ENCODE measurements at places on chromosomes 1 and 21.
A peak's percentile ranks its signal among the peaks of the same experiment; 100 is the strongest.

- DNase-seq: no peak
These were observed 88.0 kb upstream of the AK4 start for GRCh38 chr1:65059930-65060538.

DNA sequence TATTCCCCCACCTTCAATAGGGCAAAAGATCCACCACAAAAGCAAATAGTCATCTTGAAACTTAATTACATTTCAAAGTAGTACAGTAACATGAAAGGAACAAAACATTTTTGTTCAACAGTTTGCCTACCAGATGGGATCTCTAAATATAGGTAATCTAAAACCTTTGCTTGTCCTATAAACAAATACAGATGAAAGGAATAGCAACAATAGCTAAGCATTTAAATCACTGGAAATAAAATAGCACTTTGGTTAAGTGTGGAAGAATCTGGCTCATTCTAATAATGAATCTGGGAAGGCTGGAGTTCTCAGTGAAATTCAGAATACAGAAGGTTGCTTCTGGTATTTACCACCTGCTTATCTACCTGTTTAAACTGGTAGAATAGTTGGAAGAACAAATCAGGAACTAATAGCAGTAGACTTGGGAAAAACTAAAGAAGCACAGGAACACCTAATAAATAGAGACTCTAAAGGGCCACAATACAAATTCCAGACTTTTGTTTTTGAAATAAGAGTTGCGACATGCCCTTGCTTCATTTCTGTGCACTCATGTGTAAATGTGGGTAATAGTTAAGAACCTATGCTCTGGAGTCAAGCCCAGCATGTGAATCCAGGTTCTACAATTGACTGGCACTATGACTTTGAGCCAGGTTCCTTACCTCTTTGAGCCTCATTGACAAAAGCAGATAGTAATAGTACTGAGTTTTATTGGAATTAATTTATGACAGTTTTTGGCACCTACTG, 2.3 kb upstream of the LYPLAL1 start:
- DNase-seq: no peak

DNA sequence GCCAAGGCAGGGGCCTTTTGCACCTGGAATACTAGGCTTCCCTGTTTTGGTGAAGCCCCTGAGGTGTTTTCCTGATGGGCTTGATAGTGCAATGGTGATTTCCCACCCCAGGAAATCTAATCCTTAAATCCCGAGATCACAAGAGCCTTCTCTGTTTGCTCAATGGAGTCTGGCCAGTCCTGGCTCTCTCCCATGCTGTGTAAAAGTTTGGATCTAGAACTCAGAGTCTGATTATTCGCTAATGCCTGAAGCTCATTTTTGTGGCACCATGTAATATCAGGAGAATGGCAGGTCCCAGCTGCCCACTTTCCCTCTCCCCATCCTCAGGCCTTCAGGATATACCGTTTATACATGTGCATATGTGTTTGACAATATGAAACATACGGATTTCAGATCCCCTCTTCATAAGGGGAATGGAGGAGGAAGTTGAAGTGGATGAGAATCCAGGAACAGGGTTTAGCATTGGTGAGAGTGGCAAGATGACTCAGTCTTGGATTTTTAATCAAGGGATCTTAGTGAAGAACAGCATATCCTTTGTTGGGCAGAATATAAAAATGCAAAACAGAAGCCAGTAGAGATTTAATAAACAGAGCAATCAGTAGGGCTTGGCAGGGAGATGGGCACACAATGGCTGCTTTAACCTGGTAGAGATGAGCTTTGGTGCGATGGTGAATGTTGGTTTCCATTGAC, 62.1 kb downstream of the CLIC6 start:
- DNase-seq: no peak

- DNase-seq: no peak
These were observed 37.4 kb downstream of the LAMC2 start for GRCh38 chr1:183223467-183223866.

DNA sequence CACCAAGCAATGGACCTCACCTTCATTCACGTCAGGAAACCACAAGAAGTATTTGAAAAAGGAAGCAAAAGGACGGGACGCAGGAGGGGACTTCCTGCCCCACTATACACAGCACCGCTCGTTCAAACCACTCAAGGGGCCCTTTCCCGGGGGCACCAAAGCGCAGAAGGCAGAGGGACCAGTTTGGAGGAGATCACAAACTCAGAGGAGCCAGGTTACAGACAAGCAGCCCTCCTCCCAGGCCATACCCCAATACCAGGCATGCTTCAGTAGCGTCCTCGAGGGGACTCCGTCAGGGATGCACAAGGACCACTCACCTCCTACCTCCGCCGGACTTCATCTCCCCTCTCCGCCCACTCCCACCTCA, 685 bp downstream of the CRTC2 start:
- DNase-seq: no peak

DNA sequence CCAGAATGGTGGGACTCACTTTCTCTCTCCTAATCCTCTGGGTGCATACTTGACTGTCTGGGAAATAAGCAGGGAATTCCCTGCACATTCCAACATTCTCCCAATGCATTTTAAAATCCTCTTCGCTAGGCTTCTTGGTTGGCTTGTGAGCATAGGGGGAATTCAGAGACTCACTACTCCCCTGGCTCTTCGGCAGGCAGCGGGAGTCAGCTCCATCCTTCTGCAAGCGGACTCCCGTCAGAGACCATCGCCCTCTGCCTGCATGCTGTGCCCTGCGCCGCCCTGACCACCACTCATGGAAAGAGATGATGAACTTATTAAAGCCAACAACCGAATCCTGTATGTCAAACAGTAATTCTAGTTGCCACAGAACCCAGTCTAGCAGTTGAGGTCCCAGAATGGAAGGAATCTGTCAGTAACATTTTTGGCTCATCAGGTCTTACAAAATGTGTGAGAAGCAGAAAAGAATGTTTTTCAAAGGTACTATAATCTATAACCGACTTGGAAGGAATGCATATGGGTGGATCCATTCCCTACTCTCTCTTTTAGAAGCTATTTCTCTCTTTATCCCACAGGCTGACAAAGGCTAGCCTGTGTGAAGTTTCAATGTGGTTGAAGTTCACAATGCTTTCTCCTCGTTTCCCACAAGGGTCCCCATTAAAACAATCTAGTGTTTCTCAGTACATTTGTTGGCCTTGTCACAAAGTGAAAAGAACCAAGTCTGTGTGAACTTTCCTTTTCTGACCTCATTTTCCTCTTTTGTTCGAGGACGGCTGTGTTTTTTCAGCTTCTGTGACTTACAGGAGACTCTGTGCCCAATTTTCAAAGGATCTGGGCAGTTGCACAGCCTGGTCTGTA, 119.1 kb upstream of the ADAR start:
- DNase-seq: no peak

GRCh38 chr1:111222308-111223125, 5.0 kb upstream of the CHI3L2 start:
- DNase-seq: peak; percentile 64

- DNase-seq: no peak
These were observed 300.7 kb upstream of the DAB1 start for GRCh38 chr1:57724535-57724934.

- no peak for DNase-seq
These were observed 25.5 kb downstream of the ROR1 start for GRCh38 chr1:63799307-63799706.

- no peak for DNase-seq
These were observed 14.6 kb upstream of the PKNOX1 start for GRCh38 chr21:42959728-42960127.

- DNase-seq: no peak
These were observed 174.5 kb upstream of the POU3F1 start for GRCh38 chr1:38221006-38221649.

GRCh38 chr1:68116643-68117235, 66.3 kb upstream of the DIRAS3 start:
- DNase-seq: peak; percentile 13

DNA sequence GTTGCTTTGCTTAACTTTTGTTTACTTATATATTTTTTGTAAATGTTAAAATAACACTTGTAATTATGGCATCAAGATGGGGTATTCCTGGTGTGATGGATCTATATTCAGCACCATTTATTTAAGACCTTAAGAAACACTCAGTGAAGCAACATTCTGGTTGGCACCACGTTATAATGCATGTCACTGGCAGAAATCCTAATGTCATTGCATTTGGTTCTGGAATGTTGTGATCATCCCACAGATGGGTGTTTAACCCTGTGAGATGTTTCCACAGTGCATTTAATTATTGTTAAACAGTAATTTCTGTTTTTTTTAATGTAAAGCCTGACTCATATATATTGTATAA, 116.5 kb downstream of the NOS1AP start:
- no peak for DNase-seq

DNA sequence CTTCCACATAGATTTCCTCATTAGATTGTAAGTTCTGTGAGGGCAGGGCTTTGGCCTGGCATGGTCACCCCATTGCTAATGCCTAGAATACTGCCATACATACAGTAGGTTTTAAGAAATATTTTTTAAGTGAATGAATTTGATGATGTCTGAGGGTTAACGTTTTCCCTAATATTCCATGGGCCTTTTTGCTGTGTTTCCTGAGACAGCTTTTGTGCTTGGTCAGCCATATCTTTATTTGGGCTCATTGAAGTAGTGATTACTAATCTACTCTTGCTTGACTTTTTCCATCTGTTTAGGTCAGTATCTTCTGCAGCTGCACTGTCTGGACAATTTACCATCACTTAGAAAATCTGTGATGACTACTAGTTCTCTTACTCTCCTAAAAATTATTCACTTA, 3.5 kb downstream of the CDC42 start:
- DNase-seq: no peak

DNA sequence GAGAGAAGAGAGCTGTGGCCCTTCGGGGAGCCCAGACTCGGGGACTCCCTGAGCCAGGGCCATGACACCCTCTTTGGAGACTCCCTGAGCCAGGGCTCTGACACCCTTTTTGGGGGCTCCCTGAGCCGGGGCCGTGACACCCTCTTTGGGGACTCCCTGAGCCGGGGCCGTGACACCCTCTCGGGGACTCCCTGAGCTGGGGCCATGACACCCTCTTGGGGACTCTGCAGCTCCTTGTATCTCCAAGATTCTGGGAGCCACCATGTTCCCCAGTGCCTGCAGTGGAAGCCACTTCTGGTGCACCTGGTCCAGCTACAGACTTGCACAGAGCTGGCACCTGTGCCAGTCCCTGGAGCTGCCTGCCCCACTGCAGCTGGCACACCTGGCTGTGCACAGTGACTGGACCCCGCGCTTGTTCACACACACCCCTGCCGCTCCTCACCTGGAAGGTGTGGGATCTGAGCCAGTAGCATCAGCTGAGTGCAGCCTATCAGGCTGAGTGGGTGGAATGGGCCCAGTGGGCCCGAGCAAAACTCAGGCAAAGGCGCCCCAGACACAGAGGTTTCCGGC, 3.8 kb upstream of the SSU72 start:
- no peak for DNase-seq

DNA sequence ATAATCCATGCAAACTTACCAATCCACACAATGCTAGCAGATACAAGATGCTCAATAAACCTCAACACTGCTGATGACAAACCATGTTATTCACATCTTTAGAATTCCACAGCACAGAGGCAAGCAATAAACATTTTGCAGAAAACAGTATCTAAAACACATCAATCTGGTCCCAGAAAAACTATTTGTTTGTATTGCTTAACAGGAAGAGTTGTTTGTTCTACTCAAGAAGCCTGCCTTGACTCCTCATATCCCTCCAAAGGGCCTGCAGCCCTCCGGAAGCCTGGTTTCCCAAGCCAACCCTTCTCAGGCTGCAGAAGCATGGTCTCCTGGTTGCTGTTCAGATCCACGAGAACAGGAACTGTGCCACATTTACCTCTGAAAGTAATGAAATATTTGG, 139.7 kb downstream of the RERE start:
- no peak for DNase-seq

DNA sequence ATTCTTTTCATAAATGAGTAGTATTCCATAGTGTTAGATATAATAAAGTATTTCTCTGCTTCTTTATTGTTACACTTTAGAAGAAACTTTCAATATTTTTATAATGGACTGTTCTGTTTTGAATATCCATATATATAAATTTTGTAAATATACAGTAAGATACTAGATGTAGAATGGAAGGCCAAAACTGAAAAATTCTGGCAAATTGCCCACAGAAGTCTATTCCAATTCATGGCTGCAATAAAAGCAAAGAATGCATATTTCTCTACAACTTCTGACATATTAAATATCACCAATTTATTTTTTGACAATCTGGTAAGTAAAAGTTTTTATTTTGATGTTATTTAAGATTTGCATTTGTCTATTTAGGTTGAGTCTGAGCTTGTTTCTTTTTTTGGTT, 532.5 kb downstream of the NCAM2 start:
- DNase-seq: no peak

DNA sequence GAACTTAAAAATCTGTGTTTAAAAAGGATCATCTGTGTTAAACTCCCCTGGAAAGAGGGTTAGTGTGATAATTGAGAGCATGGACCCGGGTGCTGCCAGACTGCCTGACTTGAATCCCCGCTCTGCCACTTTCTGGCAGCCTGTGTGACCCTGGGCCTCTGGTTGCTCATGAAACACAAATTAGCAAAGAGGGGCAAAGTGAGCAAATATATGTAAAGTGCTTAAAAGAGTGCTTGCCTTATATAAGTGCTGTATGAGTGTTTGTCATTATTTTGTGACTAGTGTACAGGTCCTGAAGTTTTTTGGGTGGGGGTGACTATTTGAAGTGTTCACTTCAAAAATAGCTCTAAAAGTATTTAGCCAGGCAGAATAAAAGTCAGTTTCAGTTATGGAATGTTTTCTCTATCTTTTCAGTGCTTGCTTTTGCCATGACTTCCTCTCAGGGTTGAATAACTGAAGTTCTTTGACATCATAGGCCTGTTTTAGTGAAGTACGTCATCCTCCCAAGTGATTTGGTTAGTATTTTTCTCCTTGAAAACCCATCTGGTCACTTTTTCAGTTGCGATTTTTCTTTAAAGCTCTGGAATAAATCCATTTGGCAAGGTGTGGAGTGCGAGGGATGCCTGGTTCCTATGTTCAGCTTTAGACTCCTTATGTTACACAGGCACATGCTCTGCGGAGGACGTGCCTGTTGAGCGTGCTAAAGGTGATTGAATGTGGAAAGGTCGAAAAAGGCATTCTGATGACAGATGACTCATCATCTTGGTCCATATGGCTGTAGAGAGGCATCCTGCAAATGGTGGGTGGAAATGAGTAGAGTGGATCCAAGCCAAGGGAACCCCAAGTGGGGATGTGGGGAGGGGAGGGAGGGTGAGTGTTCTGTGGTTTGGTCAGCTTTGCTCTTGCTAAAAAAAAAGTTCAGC, 47.8 kb downstream of the AK4 start:
- no peak for DNase-seq

DNA sequence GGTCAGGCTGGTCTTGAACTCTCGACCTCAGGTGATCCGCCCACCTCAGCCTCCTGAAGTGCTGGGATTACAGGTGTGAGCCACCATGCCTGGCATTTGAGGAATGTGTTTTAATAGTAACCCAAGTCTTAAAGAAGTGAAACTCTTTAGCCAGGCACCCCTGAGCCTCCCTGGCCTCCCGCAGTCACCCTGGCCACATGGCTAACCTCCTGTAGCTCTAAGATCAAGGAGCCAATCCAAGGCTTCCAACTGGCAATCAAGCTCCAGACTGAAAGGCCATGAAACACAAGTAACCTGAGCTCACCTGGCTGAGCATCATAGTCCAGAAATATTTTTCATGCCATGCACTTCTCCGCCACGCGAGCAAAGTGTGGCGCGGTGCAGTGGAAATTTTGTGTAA, 84.3 kb downstream of the LTN1 start:
- DNase-seq: no peak

Data from stimulated activated CD4-positive, alpha-beta T cell treated with anti-CD3 and anti-CD28 coated beads, Interleukin-1b, Interleukin-23, amount 100 ng/mL, for 24 hours (primary cell).